ENCODE measurements at places on chromosomes 13 and 19.

DNA sequence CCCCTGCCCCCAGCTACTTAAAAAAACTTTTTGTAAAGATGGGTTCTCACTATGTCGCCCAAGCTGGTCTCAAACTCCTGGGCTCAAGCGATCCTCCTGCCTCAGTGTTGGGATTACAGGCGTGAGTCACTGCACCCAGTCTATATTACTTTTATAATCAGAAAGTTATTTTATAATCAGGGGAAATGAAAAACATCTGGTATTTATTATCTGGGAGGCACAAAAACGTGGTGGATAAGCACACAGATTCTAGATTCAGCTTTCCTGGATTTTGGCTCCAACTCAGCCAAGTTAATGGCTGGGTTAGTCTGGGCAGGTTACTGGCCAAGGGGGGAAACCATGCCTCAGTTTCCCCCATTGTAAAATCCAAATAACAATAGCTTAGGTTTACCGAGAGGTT, 24.7 kb downstream of the KEAP1 start:
- no peak for DNase-seq

DNA sequence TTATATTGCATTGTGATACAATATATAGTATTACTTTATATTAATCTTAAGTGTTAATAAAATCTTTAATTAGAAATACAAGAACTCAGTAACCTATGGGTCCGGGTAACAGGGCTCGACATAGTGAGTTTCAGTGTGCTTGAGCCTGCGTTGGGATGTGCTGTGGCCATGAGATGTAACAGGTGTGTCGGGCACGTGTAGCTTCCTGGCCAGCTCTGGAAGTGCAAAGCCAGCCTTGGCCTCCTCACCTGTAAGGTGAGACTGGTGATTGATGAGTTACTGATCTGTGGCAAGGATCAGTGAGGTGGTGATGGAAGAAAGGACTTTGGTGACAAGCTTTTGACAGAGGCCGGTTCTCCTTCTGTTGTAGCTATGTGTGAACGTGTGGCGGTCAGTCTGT, 19.2 kb downstream of the ATP4B start:
- no peak for DNase-seq

- peak; percentile 82 for DNase-seq
Measured at GRCh38 chr19:48964205-48965039, 687 bp upstream of the FTL start.

DNA sequence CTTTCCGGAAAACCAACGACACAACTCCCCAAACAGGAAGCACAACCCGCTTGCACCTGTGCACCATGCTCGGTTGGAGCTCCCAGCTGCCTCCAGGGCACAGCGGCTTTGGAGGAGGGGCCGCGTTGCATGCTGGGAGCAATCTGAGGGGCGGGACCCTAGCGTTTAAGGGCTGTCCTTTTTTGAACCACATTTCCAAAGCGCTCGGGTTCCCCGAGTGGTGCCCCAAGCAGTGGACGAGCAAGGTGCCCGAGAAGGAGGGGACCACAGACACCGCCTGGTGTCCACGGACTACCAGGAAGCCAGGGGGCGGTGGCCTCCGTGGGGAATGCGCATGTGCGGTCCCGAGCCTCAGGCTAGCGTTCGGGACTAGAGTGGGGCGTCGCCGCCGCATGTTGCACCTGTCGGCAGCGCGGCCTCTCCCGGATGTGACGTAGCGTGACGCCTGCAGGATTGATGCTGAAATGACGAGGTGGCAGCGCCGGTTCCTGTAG, 11.9 kb upstream of the ZNF57 start:
- DNase-seq = no peak

DNA sequence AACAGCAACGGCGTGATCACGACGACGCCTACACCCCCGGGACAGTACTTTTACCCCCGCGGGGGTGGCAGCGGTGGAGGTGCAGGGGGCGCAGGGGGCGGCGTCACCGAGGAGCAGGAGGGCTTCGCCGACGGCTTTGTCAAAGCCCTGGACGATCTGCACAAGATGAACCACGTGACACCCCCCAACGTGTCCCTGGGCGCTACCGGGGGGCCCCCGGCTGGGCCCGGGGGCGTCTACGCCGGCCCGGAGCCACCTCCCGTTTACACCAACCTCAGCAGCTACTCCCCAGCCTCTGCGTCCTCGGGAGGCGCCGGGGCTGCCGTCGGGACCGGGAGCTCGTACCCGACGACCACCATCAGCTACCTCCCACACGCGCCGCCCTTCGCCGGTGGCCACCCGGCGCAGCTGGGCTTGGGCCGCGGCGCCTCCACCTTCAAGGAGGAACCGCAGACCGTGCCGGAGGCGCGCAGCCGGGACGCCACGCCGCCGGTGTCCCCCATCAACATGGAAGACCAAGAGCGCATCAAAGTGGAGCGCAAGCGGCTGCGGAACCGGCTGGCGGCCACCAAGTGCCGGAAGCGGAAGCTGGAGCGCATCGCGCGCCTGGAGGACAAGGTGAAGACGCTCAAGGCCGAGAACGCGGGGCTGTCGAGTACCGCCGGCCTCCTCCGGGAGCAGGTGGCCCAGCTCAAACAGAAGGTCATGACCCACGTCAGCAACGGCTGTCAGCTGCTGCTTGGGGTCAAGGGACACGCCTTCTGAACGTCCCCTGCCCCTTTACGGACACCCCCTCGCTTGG, 966 bp downstream of the JUNB start:
- DNase-seq = peak; percentile 80

DNA sequence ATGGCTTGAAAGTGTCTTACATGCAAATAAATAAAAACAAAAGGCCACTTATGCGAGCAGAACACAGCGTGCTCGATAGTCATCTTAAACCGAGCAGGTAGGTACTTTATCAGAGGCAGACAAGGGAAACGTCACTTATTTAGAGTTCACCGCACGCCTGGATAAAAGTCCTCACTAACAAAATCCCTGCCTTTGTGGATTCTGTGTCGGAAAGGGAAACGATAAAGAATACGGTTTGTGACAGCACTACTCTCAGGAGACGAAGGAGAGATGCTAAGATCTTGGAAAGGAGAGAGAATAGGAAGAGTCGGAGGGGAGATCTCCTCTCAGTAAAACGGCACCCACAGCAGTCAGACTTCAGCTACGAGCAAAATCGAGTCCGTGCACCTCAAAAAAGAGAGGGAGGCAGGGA, 581 bp downstream of the RCBTB1 start:
- DNase-seq = peak; percentile 44

DNA sequence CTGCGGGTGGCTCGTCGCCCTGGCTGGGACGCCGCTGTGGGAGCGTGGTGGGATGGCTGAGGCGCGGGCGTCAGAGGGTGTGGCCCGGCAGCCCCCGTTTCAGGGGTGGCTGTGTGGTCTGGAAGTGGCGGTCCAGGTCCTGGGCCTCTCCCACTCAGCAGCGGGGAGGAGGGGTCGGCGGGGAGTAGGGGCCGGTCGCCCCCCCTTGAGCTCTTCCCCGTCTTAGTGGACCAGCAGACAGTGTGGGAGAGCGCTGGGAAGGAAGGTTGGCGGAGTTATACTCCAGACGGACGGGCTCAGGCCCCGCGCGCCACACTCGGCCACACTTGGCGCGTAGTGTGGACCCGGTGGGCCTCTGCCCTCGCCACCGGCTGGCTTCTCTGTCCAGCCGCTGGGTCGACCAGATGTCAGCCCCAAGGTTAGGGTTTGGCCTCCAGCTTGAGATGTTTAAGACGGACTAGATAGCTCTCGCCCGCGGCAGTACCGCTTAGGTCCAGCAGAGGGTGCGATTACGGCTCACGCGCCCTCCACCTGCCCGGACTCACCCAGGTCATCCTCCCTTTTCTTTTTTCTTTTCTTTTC, 21.7 kb upstream of the ZNF429 start:
- DNase-seq = peak; percentile 79

Data from hematopoietic multipotent progenitor cell treated with erythropoietin and hydrocortisone succinate and interleukin-3 and kit ligand, for 17 days (in vitro differentiated cells).